ENCODE measurements at places on chromosomes 6 and 20. TPM values are rescaled to one million over a fixed set of nuclear protein-coding genes. Genes with fewer than 3 reads are reported as not detected.

DNA sequence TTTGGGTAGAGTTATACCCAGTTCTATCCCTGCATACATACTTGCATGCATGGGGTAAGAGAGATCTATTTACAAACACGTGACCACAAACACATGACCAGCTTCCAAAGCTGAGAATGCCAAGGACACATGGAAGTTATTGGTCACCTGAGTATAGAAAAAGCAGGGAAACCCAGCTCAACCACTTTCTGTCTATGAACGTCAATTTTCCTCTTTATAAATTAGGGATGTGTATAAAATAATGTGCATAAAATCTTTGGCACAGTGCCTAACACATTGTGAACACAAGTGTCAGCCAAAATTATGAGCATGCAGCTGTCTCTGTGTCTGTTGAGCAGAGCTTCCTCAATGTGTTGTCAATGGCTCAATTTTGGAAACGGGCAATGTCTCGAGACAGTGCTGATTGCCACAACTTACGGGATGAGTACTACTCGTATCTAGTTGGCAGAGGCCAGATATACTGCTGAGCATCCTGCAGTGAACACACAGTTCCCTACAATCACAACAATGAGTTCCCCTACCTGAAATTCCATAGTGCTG, 44.9 kb downstream of the TPD52L1 start:
- peak overlapping the region; percentile 78 for H3K27ac ChIP-seq
- H3K36me3 ChIP-seq, result no peaks in the 10 kb centered on the region
- H3K4me1 ChIP-seq, result peaks cover 17% of the 10 kb centered on the region
- H3K4me3 ChIP-seq, result no peak overlapping the region
- no peaks in the 10 kb centered on the region for H3K27me3 ChIP-seq

GRCh38 chr6:70281923-70282311, 21.0 kb downstream of the COL9A1 start:
- peaks cover 13% of the 10 kb centered on the region for H3K4me1 ChIP-seq
- no peak overlapping the region for H3K27ac ChIP-seq
- H3K4me3 ChIP-seq, result no peak overlapping the region
- H3K36me3 ChIP-seq, result no peaks in the 10 kb centered on the region

GRCh38 chr6:159646116-159646515, 46.9 kb downstream of the SOD2 start:
- no peak overlapping the region for H3K27ac ChIP-seq
- H3K4me1 ChIP-seq, result no peaks in the 10 kb centered on the region
- H3K36me3 ChIP-seq, result peaks cover 10% of the 10 kb centered on the region
- no peaks in the 10 kb centered on the region for H3K27me3 ChIP-seq
- H3K4me3 ChIP-seq, result no peak overlapping the region

GRCh38 chr6:144283646-144284477, 1.3 kb upstream of the UTRN start:
- no peak overlapping the region for H3K27ac ChIP-seq
- peak overlapping the region; percentile 85 for H3K4me3 ChIP-seq
- peaks cover 8% of the 10 kb centered on the region for H3K4me1 ChIP-seq
- no peaks in the 10 kb centered on the region for H3K27me3 ChIP-seq
- DNase-seq, result no peak
- peaks cover 2% of the 10 kb centered on the region for H3K36me3 ChIP-seq

- no peak overlapping the region for H3K4me3 ChIP-seq
- no peak for DNase-seq
- no peaks in the 10 kb centered on the region for H3K27me3 ChIP-seq
- H3K27ac ChIP-seq, result no peak overlapping the region
These were observed 138.7 kb upstream of the BACH2 start for GRCh38 chr6:90435207-90435899.

DNA sequence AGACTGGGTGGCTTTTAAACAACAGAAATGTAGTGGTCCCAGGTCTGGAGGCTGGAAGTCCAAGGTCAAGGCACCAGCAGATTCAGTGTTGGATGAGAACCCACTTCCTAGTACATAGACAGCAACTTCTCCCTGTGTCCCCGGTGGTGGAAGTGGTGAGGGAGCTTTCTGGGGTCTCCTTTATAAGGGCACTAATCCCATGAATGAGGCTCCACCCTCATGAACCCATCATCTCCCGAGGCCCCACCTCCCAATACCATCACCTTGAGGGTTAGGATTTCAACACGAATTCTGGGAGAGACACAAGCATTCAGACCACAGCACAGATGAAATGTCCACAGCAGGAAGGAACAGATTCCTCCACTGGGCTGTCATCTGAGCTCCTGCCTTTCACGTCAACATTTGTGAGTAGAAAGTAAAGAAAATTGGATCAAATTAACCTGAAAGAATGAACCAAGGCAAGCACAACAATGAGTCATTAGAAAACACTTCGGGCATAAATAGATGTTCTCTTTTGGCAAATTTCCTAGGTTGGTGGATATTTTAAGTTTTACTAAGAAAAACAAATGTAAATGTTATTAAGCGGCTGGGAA, 130.7 kb downstream of the RNASET2 start:
- no peak overlapping the region for H3K4me3 ChIP-seq
- no peaks in the 10 kb centered on the region for H3K4me1 ChIP-seq
- DNase-seq, result no peak

DNA sequence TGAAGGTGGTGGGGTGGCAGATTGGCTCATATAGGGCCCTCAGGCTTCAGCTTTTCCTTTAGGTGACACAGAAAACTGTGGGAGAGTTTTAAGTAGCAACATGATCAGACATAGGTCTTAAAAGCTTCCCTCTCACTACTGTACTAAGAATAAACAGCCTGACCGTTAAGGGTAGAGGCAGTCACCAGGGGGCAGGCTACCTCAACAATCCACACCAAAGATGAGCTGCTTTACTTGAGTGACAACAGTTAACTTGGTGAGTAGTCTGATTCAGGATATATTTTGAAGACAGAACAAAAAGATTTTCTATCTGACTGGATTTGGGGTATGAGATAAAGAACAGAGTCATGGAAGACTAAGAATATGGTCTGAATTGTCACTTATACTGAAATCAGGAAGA, 193.1 kb upstream of the SHLD1 start:
- peaks cover 28% of the 10 kb centered on the region for H3K36me3 ChIP-seq
- peak; percentile 66 for DNase-seq
- no peaks in the 10 kb centered on the region for H3K4me1 ChIP-seq
- H3K4me3 ChIP-seq, result no peak overlapping the region
- no peaks in the 10 kb centered on the region for H3K27me3 ChIP-seq
- H3K27ac ChIP-seq, result no peak overlapping the region

The POU5F1 gene
- polyA plus RNA-seq, result 13.0 TPM

GRCh38 chr6:90000864-90001731, 106.8 kb downstream of the GJA10 start:
- H3K27ac ChIP-seq, result no peak overlapping the region
- H3K27me3 ChIP-seq, result no peaks in the 10 kb centered on the region
- no peak overlapping the region for H3K4me3 ChIP-seq
- H3K4me1 ChIP-seq, result peaks cover 10% of the 10 kb centered on the region
- no peak for DNase-seq

The UBE2V1 gene
- 64.7 TPM for polyA plus RNA-seq

The TNFRSF6B gene
- polyA plus RNA-seq, result 9.5 TPM

The SLC24A3 gene
- 3.8 TPM for polyA plus RNA-seq
